ENCODE measurements at places on chromosomes 2 and 18.

GRCh38 chr18:22210311-22210754 is 40.9 kb downstream of the GATA6 start:
- DNase-seq = no peak

- no peak for DNase-seq
These were observed 24.5 kb downstream of the ELAC1 start for GRCh38 chr18:50992351-50992762.

DNA sequence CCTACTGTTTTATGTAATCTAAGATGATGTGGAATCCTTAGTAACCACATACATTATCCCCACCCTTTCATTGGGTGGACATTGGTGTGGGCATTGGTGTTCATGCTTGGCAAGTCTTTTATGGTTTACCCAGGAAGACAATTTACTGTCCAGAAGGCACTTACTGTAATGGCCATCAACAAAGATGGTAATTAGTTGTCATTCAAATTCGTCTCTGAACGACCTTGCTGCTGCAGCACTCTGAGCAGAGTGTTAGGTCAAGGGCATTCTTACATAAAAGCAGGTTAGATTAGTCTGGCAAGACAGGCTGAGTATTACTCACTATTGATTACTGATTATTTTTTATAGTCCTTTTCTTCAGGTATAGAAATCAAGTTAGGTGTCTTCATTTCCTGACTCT is 447.9 kb downstream of the XIRP2 start:
- no peak for DNase-seq

GRCh38 chr18:47912794-47913585 is 17.5 kb downstream of the SMAD2 start:
- DNase-seq = no peak

DNA sequence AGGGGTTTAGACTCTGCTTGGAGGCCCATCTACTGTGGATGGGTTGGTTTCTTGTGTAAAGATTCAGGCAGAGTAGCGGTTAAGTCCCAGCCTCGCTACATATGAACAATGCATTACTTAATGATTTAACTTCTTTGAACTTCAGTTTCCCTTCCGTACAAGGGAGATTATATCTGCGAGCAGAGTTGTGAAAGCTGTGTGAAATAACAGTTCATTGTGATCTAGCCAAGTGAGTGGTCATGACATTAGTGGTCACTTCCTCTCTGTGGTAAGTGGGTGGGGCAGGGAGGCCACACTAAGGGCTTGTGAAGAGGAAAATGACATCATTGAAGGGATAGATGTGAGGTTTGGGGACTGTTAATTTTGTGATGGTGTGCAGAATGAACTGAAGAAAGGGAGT is 14.1 kb upstream of the MEX3C start:
- DNase-seq = no peak

- no peak for DNase-seq
These were observed 34.6 kb upstream of the RAB1A start for GRCh38 chr2:65164426-65164891.

- DNase-seq = no peak
These were observed 2.0 kb upstream of the THUMPD2 start for GRCh38 chr2:39780825-39781600.

GRCh38 chr2:70258532-70258875 is 567 bp downstream of the PCYOX1 start:
- no peak for DNase-seq

DNA sequence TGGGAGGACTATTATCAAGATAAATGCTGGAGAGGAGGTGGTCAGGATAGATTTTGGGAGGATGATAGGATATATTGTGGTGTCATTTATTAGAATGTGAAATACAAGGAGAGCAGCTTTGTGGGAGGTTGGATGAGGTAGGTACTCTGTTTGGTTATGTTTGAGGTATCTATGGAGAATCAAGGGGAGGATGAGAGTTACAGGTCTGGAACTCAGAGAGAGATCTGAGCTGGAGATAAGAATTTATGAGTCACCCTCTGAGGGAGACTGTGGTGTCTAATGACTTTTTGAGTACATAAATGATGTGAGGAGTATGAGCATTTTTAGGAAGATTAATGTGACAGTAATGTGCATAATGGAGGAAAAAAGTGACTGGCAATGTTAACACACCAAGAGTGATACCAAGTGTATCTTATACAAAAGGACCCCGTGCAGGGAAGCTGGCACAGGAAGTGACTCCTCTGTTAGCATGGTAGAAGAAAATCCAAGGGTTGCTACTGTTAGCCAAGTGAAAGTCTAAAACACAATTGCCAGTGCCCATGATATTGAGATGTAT is 48.2 kb downstream of the CRIM1 start:
- DNase-seq = no peak

DNA sequence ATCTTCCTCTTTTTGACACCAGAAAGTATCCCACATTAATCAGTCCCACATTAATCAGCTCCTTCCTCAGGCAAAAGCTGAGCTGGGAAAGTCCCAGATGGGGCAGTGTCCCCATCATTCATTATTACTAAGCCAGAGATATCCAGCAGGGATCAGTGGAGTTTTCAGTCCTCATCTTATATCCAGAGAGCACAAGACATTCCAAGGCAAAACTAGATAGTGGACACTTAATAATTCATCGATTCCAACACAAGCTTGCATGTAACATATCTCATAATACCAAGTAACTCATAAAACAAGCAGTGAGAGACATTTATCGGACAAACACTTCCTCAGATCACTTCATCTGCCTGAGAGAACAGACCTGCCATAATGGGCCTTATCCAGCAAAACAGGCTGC is 53.1 kb downstream of the MCFD2 start:
- DNase-seq = no peak

DNA sequence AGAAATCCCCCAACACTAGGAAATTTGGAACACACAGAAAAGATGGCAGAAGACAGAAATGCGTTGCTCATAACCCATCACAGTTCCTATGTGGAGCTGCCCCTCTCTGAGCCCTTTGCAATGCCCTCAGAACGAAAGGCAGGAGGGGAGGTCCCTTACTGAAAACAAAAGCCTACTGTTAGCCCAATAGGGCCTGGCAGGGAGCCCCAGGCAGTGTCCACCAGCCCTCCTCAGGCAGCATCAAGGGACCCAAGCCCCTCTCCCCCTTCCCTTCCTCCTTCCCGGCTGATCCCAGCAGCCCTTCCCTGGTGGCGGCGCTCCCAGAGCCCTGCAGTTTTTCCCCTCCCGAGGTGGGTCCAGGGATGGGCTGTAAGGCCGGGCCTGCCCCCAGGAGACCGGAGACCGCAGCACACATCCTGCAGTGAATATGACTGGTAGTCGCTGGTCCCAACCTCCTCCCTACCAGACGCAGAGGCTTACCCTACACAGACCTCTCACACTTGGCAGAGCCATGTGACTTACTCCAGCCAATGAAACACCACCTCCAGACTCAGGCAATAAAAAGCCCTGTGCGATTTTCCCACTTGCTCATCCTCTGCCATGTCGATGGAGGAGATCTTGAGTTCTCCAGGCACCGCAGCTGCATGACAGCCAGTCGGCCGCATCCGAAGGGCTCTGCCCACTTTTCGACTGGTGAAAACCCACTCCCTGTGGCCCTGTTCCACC is 19.4 kb upstream of the DUSP2 start:
- DNase-seq = no peak

GRCh38 chr2:157935378-157935906 is 59.3 kb upstream of the ACVR1 start:
- DNase-seq = no peak

GRCh38 chr18:50281972-50282520 is 723 bp upstream of the MBD1 start:
- no peak for DNase-seq

- DNase-seq = no peak
These were observed 21.5 kb upstream of the GPC1 start for GRCh38 chr2:240413813-240414429.

GRCh38 chr2:96913398-96914202 is 43.7 kb upstream of the SEMA4C start:
- DNase-seq = no peak
